ENCODE measurements at places on chromosomes 1 and 21.

- DNase-seq: no peak
Observed at GRCh38 chr1:166972193-166972592, 3.1 kb downstream of the ILDR2 start.

GRCh38 chr1:153560771-153561465 is 4.7 kb downstream of the S100A2 start:
- no peak for DNase-seq

DNA sequence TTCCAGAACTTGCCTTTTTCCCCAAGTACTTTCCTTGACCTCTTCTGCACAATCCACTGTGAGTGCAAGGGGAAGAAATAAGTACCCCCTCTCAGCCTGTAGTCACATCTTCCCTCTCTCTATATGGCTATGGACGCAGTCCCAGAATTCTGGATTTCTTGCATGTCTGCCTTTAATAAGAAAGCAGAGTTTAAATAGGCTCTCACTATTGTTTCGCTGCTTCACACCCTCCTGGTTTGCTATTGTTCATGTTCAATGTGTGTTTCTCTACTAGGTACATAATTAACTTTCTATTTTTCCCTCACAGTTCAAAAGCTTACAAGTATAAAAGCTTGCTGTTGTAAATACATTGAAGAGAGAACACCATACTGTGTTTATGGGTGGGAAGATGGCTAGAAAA is 181.5 kb upstream of the C1orf105 start:
- no peak for DNase-seq

DNA sequence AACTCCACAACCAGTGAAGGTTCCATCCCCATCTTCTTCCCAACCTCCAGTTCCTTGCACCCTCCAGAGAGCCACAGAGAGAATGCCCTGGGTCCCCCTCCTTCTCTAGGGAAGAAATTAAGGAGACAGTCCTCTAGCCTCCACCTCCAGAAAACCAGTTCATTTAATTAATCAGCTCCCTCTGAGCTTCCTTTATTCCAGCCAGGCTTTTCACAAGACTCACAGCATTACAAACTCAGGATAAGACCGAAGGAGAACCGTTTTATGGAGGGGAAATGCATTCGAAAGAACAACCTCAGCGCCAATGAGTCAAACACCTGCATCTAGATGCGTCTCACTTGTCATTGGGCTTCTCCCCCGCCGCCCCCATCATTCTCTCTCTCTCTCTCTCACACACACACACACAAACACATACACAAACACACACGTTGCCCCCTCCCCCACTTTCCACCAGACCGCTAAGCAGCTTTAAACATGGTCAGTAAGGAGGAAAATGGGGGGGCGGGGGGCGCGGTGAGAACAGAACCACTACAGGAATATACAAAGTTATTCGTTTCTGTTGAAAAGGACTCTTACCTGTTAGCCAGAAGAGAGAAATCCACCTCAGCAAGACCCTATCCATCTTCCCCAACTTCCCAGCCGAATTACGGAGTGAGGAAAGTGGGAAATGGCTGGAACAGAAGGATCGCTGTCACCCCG is 544 bp downstream of the ILDR2 start:
- DNase-seq: no peak

- no peak for DNase-seq
Observed at GRCh38 chr1:232613752-232614381, 16.1 kb downstream of the SIPA1L2 start.

- no peak for DNase-seq
Observed at GRCh38 chr1:14009582-14009981, 309.6 kb downstream of the PRDM2 start.

- DNase-seq: no peak
Observed at GRCh38 chr1:28122183-28122582, 33.8 kb upstream of the EYA3 start.

GRCh38 chr1:119766374-119766794 is 2.3 kb downstream of the HMGCS2 start:
- no peak for DNase-seq

GRCh38 chr1:221439008-221439746 is 302.7 kb downstream of the DUSP10 start:
- DNase-seq: peak; percentile 7

DNA sequence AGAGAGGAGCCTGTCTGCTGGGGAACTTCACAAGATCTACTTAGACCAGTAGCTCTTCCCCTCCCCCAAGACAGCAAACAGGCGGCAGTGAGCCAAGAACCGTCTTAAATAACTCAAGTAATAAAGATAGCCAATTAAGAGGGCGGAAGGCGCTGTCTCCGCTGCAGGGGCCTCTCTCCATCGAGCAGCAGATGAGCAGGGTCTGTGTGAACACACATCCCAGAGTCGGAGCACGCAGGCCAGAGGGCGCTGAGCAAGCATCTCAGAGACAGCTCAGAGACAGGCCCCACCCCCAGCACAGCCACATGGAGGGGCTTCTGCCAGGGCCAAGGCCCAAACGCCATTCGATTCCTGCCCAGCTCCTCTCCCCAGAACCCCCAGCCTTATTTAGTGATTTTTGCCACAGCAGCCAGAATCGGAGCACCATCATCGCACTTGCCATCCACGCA is 11.1 kb downstream of the IFFO2 start:
- peak; percentile 14 for DNase-seq

All from erythroblast (primary cell).